Activated naive CD4-positive, alpha-beta T cell (primary cell): ENCODE measurements at places on chromosomes 12 and 14.
A peak's percentile ranks its signal among the peaks of the same experiment; 100 is the strongest.

- no peak for DNase-seq
Measured at GRCh38 chr12:53755451-53755891, 3.7 kb upstream of the CISTR start.

GRCh38 chr12:47032644-47033043, 46.8 kb upstream of the PCED1B start:
- DNase-seq, result no peak

DNA sequence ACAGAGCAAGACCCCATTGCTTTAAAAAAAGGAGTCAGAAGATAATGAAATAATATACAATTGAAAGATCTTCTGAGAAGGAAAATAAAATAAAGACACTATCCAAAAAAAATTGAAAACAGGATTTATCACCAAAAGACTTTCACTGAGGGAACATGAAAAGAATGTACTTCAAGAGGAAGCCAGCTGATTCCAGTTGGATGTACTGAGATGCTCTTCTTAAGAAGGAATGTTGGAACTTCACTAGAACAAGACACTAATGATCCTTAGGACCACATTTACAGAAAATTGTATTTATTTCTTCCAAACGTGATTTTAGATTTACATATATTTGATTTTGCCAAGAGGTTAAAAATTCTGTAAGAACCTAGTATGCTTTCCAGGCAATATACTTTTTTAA, 65.6 kb upstream of the CNOT2 start:
- no peak for DNase-seq

DNA sequence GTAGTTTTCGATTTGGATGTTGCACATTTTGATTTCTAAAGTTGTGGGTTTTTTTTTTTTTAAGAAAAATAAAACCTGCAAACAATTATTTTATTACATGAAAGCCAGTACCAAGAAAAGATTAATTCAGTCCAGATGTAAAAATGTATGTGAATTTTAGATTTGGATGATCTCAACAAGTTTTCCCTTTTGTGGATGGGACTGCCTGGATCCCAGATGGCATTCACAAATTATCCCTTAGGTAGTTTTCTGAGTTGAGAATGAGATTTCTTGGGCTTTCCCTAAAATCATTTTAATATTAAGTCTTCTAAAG, 2.8 kb downstream of the FRMD6 start:
- DNase-seq, result no peak

GRCh38 chr12:69501154-69501895, 31.1 kb downstream of the FRS2 start:
- DNase-seq, result no peak

GRCh38 chr12:109783135-109783964, 49.8 kb downstream of the TRPV4 start:
- DNase-seq, result no peak

- DNase-seq, result no peak
Measured at GRCh38 chr12:81284137-81284536, 206.3 kb downstream of the ACSS3 start.

- DNase-seq, result no peak
Measured at GRCh38 chr12:82705774-82706173, 19.1 kb downstream of the TMTC2 start.

DNA sequence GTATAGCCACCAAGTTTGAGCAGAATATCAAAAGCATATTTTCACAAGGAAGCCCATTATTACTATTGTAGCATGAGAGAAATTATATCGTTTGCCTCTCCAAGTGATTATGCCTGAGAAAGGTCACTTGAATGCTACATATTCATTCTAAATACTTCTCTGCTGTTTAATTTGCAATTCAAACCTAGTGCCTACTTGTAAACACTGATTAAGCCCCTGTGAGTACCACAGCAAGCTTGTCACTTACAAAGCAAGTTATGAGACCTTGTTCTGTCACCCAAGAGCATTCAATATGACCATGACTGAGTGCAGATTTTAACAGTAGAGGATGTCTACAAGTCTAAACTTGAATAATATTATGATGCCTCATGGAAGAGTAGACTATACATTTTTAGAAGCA, 124.7 kb upstream of the SSTR1 start:
- DNase-seq, result no peak

DNA sequence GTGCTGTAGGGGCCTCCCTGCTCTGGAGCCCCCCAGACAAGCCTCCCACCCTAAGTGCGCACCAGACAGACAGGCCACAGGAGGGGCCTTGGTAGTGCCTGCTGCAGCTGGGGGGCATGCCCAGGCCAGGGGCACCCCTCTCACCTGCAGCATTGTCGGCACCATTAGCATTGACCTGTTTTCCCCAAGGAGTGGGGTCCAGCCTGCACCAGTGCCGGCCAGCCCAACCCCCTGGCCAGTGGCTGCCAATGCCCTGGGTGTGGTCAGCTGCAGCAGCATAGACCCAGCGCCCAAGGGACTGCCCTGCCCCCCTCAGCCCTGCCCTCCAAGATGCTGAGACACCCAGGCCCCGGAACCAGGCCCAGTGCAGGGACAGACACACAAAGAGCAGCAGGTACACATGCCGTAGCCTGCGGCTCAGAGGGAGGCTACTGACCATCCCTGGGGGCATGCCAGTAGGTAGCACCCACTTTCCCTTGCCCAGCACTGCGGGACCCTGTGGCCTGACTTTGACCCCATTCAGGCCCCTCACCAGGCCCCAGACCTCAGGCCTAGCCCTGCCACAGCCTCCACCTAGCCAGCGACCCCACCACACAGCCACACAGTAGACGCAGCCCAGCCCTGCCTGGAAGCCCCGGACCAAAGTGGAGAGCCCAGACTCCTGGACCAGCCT, 1.0 kb downstream of the AHNAK2 start:
- no peak for DNase-seq

DNA sequence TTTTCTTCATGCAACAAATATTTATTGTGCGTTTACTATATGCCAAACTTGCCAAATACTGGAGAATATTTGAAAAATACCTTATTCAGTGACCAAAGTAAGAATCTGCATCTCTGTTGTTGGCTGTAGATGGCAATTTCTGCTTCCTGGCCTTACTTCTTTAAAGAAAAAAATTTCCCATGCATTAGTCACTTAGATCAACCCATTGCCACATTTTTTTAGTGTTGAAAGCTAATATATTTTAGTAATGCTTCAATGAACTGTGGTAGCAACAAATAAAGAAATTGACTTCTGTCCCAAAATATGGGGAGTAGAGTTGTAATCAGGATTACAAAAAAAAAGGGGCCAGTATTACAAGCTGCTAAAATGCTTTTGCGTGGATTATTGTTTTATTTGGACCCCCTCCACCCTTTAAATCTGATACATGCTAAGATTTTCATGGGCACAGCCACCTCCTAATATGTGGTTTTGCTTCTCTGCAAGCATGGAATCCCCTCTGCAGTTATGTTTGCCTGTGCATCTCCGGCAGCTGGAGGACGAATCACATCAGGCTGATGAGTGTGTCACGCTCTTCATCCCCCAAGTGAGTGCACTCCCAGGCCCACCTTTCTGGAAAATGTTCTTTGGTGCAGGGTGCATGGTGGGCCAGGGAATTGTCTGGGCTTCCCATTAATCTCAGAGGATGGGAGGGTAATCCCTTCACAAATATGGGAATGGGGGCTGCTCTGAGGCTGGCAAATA, 38.1 kb upstream of the PTCSC3 start:
- no peak for DNase-seq

- DNase-seq, result no peak
Measured at GRCh38 chr14:100580316-100581227, 6.6 kb downstream of the BEGAIN start.

DNA sequence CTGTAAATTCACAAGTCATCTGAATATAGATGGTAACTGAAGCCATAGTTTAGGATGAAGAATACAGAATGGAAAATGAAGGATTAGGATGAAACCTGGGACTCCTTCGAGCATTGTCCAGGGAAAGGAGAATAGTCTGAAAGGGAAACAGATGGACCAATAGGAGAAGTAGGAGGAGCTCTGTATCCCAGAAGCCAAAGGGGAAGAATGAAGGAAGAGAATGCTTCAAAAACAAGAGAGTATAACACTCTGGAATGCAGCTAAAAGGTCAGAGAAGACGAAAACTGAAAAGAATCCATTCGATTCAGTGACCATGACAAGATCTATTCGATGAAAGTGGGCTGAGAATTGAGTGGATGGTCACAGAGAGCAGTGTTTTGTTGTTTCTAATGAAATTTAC, 1.0 kb downstream of the GMFB start:
- no peak for DNase-seq

GRCh38 chr12:116598311-116599284, 39.4 kb downstream of the MAP1LC3B2 start:
- no peak for DNase-seq

DNA sequence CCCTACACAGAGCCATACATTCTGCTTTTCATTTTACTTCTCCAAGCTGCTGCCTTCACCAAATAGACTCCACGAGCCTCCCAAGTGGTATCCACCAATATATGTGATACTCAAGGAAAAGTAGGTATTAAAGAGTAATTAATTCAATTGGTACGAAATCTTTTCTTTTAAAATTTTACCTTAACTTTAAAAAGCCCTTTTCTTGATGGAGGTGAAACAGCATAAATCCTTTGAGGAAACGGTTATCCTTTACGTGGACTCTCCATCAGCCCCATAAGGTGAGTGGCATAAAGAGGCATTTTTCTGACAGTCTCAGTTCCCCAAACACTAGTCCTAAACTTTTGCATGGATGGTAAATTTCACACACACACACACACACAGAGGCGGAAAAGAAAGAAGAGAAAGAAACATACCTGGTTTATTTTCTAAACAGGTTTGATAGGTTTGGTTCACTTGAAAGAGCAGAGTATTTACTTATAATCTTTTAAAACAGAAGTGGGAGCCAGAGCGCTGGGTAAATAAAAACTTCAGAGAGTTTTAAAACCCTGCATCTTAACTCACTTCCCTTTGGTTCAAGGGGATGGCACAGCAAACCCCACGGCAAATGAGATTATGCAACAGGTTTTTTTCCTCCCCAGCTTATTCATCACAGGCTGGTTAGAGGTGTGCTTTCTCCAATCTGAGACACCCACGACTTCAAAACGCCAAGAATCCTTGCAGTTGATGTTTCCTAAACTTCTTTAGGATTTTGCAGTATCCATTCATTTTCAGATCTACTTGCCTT, 1.9 kb downstream of the DUSP16 start:
- no peak for DNase-seq

- DNase-seq, result no peak
Measured at GRCh38 chr12:54270345-54270744, 9.6 kb downstream of the CBX5 start.

GRCh38 chr12:127613056-127613455, 653.9 kb upstream of the TMEM132C start:
- DNase-seq, result no peak

DNA sequence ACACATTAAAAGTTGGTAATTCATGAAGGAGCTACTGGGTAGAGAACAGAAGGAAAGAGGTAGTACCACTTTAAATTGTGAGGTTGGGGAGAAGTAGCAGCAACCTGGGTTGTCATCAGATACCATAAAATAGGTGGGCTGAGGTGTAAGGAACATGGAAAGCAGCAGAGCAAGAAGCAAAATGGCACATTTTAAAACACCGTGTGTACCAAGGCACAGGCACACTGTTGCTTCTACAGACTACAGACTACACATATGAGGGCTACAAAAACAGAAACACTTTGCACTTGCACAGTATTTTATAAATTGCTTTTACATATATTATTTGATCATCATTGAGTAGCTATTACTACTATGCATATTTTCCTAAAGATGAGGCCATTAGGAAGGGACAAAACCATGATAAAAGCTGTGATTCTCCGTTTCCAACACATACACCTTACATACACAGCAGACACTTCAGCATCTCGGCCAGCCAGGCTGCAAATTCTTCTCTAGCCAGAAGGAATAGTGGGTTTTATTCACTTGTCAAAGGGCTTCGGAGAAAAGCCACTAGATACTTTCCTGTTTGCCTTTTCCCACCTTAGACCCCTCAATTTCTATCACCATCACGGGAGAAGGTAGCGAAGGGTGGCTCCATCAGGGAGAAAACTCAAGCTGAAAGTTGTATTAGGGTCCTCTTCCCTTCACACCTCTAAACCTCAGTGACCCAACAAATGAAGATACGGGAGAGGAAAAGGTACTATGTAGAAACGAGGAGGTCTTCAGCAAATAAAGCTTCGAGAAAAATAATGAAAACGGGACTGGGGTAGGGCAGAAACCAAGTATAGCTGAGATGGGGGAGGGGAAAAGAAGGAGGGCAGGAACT, 1.6 kb downstream of the PYM1 start:
- DNase-seq, result no peak

- DNase-seq, result no peak
Measured at GRCh38 chr12:12482150-12482761, 80.4 kb downstream of the DUSP16 start.

DNA sequence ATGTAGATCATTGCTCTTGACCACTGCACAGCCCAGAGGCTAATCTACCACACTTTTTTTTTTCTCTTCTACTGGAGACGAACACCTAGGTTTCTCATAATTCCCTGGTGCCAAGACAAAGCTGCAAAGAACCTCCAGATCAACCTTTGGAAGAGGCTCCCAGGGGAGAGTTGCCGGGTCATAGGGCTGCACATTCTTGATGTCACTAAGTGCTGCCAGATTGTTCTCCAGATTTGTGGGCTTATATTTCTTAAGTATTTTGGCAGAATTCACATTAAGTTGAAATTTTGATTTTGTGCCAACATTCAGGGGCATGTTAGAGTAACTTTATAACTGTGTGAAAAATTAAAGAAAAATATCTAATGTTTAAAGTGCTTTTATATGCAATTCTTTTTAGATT, 13.5 kb upstream of the PDZRN4 start:
- DNase-seq, result no peak

- peak; percentile 54 for DNase-seq
Measured at GRCh38 chr12:51923506-51924365, 16.4 kb downstream of the ACVRL1 start.

DNA sequence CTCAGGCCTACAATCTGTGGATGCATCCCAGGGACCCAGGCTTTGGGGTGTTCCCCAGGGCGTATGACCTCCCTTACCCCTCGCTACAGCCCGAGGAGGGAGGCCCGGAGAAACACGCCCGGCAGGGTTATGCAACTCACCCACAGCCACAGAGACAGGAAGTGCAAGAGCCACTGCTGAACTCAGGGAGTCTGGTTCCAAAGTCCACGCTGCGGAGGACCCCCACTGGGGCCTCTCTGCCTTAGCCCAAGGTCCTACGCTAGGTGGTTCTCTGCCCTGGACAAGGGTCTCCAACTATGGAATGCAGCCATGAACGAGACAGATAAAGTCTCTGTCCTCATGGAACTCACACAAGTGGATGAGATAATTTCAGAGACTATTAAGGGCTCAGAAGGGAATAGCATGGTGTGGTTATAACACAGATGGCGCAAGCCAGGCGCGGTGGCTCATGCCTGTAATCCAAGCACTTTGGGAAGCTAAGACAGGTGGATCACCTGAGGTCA, 11.3 kb downstream of the SCARB1 start:
- no peak for DNase-seq

- DNase-seq, result no peak
Measured at GRCh38 chr12:20398686-20399085, 30.3 kb downstream of the PDE3A start.
